Fibroblast of the aortic adventitia (primary cell): ENCODE measurements at places on chromosomes 3 and 15.

DNA sequence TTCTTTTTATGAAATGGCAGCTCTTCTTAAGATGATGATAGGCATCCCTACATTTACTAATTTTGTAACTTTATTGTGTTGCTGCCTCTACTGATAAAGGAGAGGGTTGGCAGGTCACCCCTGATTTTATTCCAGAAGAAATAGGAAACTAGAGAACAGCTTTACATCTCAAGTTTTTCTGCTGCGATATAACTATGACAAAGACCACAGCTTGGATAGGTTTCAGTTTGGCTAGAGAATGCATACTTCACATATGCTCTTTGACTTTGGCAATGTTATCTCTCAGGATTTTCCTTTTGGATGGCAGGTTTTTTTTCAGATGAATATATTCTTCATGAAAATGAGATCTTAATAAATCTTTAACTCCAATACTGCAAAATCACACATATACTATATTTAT, 395.3 kb upstream of the GOLIM4 start:
- no peak for DNase-seq

GRCh38 chr3:152910211-152910610, 75.3 kb downstream of the P2RY1 start:
- no peak for DNase-seq

DNA sequence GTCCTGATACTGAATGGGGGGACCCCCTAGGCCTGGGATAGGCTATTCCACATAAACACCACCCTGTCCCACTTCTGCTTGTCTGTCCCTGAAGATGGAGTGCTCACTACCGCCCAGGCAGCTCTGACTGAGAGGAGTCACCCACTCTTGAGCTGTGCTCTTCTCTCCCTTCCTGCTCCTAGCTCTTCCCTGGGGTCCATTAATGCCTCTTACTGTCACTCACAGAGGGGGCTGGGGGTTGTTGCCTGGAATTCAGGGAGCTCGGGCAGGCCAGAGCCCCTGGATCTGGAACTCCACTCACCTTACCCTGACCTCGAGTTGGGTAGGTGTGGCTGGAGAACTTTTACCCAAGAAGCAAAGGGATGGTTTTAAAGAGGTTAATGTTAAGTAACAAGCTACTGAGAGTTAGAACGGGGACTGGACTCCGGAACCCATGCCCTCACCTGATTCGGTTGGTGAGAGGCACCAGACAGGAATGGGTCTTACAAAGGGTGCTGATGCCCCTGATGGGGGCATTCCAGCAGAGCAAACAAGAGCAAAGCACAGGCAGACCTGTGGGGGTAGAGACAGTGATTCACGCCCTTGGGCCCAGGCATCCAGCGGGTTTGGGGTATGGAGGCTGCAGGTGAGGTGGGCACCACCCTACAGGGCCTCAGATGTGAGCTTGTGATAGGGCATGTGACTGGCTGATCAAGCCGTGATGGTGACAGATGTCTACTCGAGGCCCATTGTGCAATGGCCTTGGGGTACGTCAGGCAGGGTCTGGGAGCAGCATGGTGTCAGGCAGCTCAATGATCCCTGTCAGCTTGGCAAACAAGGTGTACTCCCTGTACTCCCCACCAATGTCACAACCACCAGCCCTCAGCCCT, 5.4 kb downstream of the NBEAL2 start:
- no peak for DNase-seq

- peak; percentile 58 for DNase-seq
These were observed 30.4 kb upstream of the ALDH1A3 start for GRCh38 chr15:100849021-100849854.

- peak; percentile 16 for DNase-seq
These were observed 40.9 kb upstream of the LDHAL6B start for GRCh38 chr15:59165726-59166125.

DNA sequence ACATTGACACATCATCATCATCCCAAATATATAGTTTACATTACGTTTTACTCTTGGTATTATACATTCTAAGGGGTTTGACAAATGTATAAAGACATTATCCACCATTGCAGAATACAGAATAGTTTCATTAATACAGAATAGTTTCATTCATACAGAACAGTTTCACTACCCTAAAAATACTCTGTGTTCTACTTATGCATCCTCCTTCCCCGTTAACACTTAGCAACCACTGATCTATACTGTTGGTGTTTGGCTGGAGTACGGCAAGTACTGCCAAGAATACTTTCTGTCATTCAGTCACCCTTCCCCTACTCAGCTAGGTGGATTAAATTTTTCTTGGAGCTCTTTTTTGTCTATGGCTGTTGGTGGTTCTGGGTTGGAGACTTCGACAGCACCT, 33.4 kb downstream of the LEKR1 start:
- DNase-seq, result no peak
